ENCODE measurements at places on chromosomes 12 and 14. TPM values are rescaled to one million over a fixed set of nuclear protein-coding genes. Genes with fewer than 3 reads are reported as not detected.

GRCh38 chr14:24368212-24368561, 203 bp downstream of the NFATC4 start:
- no peak for DNase-seq
- H3K27ac ChIP-seq, result peak overlapping the region; percentile 55
- peaks cover 47% of the 10 kb centered on the region for H3K27me3 ChIP-seq
- H3K36me3 ChIP-seq, result no peaks in the 10 kb centered on the region
- H3K4me3 ChIP-seq, result peak overlapping the region; percentile 64

DNA sequence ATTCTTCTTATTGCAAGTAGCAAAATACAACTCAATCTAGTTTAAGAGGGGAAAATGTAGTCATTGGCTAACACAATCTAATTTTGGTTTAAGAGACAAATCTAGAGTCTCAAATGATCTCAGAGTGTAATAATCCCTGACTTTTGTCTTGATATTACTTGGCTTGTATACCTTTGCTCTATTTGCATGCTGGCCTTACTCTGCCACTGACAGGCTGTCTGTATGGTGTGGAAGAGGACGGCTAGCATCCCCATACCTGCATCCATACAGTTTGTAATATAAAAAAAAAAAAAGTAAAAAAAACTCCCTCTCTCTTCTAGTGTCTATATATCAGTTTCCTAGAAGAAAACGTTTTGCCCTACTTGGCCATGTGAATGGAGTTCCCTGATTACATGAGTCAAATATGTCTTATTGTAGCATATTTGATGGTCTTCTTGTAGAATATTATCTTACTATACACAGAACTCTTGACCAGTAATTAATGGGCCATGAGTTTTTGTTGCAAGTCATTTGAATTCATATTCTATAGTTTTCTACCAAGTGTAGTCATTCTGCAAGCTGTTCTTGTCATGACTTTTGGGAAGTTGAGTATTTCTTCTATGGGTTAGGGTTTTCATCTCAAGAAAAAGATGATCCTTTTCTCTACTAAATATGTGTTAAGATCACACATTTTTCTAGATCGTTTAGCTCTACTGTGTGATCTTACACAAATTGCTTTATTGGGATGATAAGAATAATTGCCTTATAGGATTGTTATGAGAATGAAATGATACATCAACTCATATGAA, 8.2 kb downstream of the HIF1A start:
- no peak overlapping the region for H3K4me3 ChIP-seq
- no peak overlapping the region for H3K27ac ChIP-seq
- no peaks in the 10 kb centered on the region for H3K27me3 ChIP-seq
- peaks cover 25% of the 10 kb centered on the region for H3K4me1 ChIP-seq

- peaks cover 10% of the 10 kb centered on the region for H3K4me1 ChIP-seq
- no peaks in the 10 kb centered on the region for H3K27me3 ChIP-seq
- no peak overlapping the region for H3K27ac ChIP-seq
Observed at GRCh38 chr12:1608713-1609119, 14.3 kb upstream of the FBXL14 start.

- H3K27me3 ChIP-seq, result no peaks in the 10 kb centered on the region
- peaks cover 9% of the 10 kb centered on the region for H3K36me3 ChIP-seq
- no peak overlapping the region for H3K4me3 ChIP-seq
- no peaks in the 10 kb centered on the region for H3K4me1 ChIP-seq
Observed at GRCh38 chr12:916712-917445, 32.6 kb downstream of the RAD52 start.

DNA sequence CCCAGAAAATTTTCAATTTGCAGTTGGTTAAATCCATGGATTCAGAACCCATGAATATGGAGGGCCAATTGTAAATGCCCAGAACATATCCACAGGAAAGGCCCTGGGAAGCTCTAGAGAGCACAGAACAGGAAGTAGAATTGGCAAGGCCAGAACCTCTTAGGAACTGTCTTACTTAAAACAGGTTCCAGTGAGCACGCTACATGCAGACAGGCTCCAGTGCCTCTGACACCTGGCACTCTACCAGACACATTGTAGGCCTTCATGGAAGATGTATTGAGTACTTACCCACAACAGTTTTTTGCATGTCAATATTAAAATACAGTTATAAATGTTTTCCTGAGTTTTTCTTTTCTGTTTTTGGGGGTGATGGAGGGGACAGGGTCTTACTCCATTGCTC, 188.2 kb upstream of the FRMD6 start:
- no peak for DNase-seq
- H3K4me1 ChIP-seq, result no peaks in the 10 kb centered on the region
- no peaks in the 10 kb centered on the region for H3K27me3 ChIP-seq

- H3K27ac ChIP-seq, result no peak overlapping the region
- peaks cover 77% of the 10 kb centered on the region for H3K36me3 ChIP-seq
- DNase-seq, result no peak
- H3K4me1 ChIP-seq, result no peaks in the 10 kb centered on the region
- no peaks in the 10 kb centered on the region for H3K27me3 ChIP-seq
Observed at GRCh38 chr12:1993871-1994371, 10.3 kb downstream of the DCP1B start.

DNA sequence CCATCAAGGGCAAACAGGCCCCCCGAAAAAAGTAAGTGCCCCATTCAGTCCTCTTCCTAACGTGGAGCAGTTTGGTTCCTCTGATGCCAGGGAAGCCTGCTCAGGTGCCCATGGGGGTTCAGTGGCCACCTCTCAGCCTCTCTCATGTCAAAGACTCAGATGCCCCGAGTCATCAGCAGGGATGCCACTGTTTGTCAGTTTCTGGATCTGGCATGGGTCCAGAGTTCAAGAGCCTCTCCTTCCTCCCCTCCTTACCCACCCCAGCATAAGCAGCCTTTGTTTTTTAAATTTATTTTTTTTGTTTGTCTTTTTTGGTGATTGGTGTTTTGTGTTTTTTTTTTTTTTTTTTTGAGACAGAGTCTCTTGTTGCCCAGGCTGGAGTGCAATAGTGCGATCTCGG, 11.3 kb downstream of the KMT5A start:
- H3K27ac ChIP-seq, result no peak overlapping the region
- peaks cover 87% of the 10 kb centered on the region for H3K36me3 ChIP-seq
- H3K27me3 ChIP-seq, result no peaks in the 10 kb centered on the region
- H3K4me1 ChIP-seq, result peaks cover 39% of the 10 kb centered on the region

DNA sequence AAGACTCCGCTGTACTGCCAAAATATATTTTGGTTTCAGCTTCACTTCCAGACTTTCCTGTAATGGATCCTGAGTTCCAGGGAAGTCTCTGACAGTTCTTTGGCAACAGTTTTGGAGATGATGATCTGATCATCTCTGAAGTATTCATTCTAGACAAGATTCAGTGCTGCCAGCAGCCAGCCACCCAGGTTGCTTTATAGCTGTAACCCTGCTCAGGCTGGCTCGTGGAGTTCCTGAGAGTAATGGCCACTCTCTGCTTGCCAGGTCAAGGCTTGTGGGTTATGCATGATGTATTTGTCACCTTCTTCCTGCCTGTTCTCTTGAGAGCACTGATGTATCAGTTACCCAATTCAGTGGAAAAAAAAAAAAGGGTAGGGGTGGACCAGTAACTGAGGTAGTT, 124.3 kb downstream of the PPHLN1 start:
- no peaks in the 10 kb centered on the region for H3K27me3 ChIP-seq
- H3K27ac ChIP-seq, result no peak overlapping the region
- peaks cover 6% of the 10 kb centered on the region for H3K4me1 ChIP-seq
- DNase-seq, result peak; percentile 57
- no peak overlapping the region for H3K4me3 ChIP-seq
- peaks cover 15% of the 10 kb centered on the region for H3K36me3 ChIP-seq

- H3K27me3 ChIP-seq, result no peaks in the 10 kb centered on the region
- H3K4me3 ChIP-seq, result no peak overlapping the region
- no peaks in the 10 kb centered on the region for H3K4me1 ChIP-seq
- no peak overlapping the region for H3K27ac ChIP-seq
- no peaks in the 10 kb centered on the region for H3K36me3 ChIP-seq
Observed at GRCh38 chr12:97322388-97322787, 140.2 kb upstream of the RMST start.

DNA sequence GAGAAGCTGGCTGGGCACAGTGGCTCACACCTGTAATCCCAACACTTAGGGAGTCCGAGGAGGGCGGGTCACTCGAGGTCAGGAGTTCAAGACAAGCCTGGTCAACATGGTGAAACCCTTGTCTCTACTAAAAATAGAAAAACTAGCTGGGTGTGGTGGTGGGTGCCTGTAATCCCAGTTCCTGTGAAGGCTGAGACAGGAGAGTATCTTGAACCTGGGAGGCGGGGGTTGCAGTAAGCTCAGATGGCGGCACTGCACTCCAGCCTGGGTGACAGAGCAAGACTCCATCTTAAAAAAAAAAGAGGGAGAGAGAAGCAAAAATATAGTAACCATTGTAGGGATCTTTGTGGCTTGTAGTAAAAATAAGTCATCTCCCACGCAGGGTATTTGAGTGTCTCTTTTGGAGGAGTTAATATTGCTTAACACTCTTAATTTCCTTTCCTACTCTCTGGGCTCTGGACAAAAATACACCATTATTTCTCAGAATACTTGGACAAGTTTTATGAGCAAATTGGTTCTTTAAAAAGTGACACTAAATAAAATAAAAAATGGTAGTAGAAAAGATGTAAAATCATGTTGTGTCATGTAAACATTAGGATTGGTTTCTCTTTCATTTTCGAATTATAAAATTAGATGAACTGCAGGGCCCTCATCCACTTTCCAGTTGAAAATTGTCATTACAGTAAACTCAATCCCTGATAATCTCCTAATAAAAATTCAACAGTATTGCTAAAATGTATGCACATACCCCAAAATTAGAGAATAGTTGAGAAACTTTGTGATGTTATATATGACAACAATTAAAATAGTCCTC, 61.1 kb upstream of the C12orf71 start:
- no peak overlapping the region for H3K4me3 ChIP-seq
- H3K36me3 ChIP-seq, result no peaks in the 10 kb centered on the region
- H3K27ac ChIP-seq, result no peak overlapping the region

DNA sequence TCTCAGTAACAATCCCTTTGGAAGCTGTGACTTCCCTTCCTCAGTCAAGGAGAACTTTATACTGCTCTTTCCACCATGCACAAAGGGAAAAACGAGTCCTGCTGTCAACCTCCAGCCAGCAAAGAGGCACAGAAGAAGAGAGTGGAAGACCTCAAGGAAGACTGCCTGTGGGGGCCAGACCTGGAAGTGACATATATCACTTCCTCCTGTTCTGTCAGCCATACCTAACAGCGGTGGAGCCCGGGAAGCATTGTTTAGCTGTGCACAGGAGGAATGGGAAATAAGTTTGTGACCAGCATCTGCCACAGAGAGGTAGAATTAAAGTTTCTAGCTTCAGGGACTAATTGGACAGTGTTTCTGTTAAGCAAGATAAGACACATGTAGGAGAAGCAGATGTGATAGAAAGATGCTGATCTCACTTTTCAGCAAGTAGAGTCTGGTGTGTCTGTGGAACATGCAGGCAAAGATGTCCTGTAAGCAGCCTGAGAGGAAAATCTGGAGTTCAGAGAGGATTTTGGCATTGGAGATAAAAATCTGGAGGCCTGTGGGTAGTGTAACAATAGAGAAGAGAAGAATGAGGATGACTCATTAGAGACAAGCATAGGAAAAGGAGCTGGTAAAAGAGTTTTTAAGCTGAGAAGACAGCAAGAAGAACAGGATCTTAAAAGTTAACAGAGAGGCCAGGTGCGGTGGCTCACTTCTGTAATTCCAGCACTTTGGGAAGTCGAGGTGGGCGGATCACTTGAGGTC, 141.6 kb upstream of the CPSF6 start:
- H3K27me3 ChIP-seq, result no peaks in the 10 kb centered on the region
- H3K27ac ChIP-seq, result no peak overlapping the region
- no peaks in the 10 kb centered on the region for H3K36me3 ChIP-seq
- no peaks in the 10 kb centered on the region for H3K4me1 ChIP-seq
- no peak overlapping the region for H3K4me3 ChIP-seq
- DNase-seq, result no peak

GRCh38 chr14:94368956-94369355, 19.4 kb downstream of the SERPINA1 start:
- DNase-seq, result no peak
- H3K27me3 ChIP-seq, result no peaks in the 10 kb centered on the region
- no peaks in the 10 kb centered on the region for H3K36me3 ChIP-seq
- no peak overlapping the region for H3K27ac ChIP-seq

DNA sequence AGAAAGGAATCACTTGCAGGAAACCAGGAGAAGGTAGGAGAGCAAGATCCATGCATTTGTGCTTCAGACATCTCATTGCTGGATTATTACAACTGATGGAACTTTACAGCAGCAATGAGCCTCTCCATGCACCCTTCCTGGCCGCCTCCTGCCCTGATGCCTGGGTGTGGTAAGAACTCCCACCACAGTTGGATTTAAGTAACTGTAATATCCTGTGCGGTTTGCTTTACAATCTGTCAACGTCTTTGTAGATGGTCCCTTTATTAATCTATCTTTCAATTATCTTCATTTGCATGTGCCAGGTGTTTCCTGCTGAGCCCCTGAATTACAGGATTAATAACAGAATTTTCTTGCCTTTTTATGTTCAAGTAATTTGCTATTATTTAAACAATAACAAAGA, 1300.5 kb upstream of the TMEM132C start:
- no peaks in the 10 kb centered on the region for H3K27me3 ChIP-seq
- H3K27ac ChIP-seq, result no peak overlapping the region
- no peak for DNase-seq
- H3K4me3 ChIP-seq, result no peak overlapping the region

GRCh38 chr12:288687-289086, 26.1 kb upstream of the SLC6A13 start:
- H3K36me3 ChIP-seq, result peaks cover 71% of the 10 kb centered on the region
- H3K27ac ChIP-seq, result no peak overlapping the region
- no peaks in the 10 kb centered on the region for H3K4me1 ChIP-seq
- H3K4me3 ChIP-seq, result no peak overlapping the region

DNA sequence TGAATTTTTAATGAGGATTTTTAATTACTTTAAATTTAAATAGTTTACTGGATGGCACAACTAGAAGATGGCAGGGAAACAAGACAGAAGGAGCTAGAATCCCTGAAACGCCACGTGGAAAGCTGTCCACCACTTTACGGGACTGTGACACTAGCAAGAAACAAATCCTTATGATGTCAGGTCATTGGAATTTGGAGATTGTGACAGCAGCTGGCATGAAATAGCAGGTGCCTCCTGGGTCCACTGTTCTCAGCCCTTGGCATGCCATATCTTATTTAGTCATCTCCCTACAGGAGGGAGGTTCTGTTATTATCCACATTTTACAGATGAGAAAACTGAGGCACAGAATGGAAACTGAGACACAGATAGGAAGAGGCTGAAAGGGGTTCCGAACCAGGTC, 113.8 kb downstream of the BCL11B start:
- no peak overlapping the region for H3K27ac ChIP-seq
- peaks cover 11% of the 10 kb centered on the region for H3K4me1 ChIP-seq
- peaks cover 1% of the 10 kb centered on the region for H3K27me3 ChIP-seq
- no peak overlapping the region for H3K4me3 ChIP-seq
- no peaks in the 10 kb centered on the region for H3K36me3 ChIP-seq

DNA sequence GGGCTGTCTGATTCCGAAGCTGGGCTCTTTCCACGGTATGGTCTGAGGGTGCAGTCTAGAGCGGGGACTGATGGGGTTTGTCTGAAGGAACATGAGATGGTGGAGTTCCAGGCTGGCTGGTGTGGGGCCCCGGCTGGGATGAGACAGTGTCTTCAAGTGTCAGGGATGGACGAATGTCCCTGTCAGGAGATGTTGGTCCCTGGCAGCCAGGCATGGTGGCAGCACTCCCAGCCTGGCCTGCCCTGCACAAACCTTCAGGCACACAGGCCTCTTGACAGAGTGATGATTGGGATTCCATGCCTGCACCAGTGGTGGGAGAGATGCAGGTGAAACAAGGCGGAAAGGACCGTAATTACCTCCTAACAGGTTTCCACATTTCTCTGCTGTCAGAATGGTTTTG, 221.9 kb downstream of the CACNA1C start:
- no peaks in the 10 kb centered on the region for H3K36me3 ChIP-seq
- H3K4me1 ChIP-seq, result no peaks in the 10 kb centered on the region
- no peak for DNase-seq
- no peak overlapping the region for H3K27ac ChIP-seq
- H3K4me3 ChIP-seq, result no peak overlapping the region

The HOXC13 gene
- polyA plus RNA-seq, result not detected

The PRICKLE1 gene
- 0.37 TPM for polyA plus RNA-seq

The KRT5 gene
- polyA plus RNA-seq, result 0.86 TPM

The PIK3C2G gene
- polyA plus RNA-seq, result not detected

The NTF3 gene
- polyA plus RNA-seq, result 0.16 TPM

The TAMALIN gene
- 9.6 TPM for polyA plus RNA-seq

The TMEM63C gene
- not detected for polyA plus RNA-seq
